Activated T-helper 1 cell treated with Interleukin-2 at 50 U/mL for 16 hours (primary cell): ENCODE measurements at places on chromosomes 4 and X.
A peak's percentile ranks its signal among the peaks of the same experiment; 100 is the strongest.

DNA sequence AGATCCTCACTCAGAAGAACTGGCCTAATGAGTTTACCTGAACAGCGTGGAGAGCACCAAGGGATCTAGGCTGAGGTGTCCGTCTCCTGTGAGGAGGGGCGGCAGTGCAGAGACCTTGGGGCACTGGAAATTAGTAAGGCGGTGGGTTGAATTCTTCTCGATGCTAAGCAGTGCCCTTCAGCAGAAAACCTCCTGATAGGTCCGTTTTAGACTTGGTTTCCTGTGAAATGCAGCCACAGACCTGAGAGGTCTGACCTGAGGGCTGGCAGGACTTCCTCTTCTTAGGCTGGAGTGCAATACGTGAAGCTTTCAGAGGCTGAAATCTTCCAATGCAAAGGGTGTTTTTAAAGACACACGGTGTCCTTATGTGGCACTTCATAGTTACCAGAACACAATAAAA, at the start of gene CLNK:
Gene CLNK (minus strand): TSS at position 138 of the 400 bp plus-strand sequence. CDS start 16,899 bp downstream, outside the sequence.
- DNase-seq = no peak

DNA sequence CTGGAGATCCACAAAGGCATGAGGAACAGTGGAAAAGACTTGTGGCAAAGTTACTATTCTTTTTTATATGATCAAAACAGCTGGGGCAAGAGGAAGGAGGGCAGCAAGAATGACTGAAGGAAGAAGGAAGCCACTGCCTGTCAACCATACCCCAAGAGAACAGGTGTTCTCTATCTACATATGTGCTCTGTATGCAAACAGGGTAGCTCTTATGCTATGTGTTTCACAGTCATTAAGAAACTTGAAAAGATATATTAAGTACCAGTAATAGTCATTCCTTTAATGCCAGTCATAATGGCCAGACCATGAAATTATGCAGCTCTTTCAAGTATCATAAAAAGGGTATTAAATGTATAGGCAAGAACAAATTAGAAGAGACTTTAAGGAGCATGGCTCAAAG, 363.9 kb downstream of the KLHL13 start:
- no peak for DNase-seq

GRCh38 chr4:128582427-128582870, 227.1 kb upstream of the JADE1 start:
- no peak for DNase-seq

- no peak for DNase-seq
These were observed 406.1 kb downstream of the IQCM start for GRCh38 chr4:149409555-149409962.

DNA sequence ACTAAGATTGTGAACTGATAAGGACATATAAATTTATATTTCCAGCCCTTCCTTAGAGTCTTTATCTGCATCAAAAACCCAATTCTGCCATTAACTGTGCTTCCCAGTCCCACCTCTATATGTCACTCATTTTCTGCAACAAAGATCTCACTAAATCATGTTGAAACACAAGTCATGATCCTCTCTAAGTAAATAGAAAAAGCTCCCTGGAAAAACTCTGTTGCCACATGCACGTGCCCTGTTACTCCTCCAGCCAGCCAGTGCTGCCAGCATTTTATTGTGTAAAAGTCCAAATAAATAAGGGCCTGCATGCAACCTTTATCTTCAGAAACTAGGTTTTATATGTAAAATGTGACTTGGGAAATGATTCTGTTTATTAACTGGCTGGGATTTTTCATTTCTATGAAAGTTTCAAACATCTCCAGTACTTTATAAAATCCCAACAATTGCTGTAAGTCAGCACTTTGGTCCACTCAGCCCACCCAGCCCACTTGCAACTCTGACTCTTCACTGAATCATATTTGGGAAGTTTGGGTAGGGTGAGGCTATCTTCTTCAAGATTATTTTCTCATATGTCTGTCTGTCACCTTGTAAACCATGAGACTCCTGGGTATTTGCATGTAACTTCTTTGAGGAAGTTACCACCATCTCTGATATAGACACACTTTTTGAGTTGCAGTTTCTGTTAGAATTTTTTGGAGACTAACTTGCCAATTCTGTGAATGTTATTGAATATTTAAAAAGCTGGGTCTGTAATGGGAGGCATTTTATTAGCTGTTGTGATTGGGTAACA, 40.0 kb upstream of the SMARCA5 start:
- no peak for DNase-seq

DNA sequence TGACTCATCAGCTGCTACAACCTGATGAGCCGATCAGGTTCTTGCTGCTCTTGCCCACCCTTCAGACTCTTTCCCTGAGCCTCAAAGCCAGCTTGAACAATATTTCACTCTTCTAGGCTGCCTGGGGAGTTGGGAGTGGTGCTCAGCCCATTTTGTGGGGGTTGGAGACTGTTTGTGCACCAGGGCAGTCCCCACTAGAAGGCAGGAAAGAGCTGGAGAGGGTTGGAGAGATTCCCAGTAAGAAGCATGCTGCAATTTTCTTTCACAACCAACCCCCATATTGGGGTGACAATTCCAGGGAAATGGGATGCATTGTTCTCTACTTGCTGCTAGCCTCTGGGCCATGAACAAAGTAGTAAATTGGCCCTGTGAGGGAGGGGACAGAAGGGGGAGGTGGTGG, 44.1 kb downstream of the SLC16A2 start:
- no peak for DNase-seq

GRCh38 chr4:95319169-95319568, 229.6 kb downstream of the UNC5C start:
- no peak for DNase-seq

DNA sequence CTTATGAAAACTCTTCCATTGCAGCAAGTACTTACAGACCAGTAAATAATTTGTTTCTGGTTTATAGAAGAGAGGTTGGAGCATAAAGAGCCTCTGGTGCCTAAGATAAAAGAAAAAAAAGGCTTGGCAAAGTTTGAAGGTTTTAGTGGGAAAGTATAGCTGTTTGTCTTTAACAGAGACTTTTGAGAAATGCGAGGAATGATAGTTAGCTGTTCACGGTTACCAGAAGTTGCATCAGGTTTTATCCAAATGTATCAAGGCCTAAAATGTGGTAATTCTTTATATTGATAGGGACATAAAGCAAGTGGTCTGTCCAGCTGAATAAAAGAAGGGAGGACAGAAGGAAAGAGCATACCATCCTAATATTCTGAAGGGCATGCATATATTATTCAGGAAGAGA, 29.3 kb downstream of the RAP1GDS1 start:
- no peak for DNase-seq

DNA sequence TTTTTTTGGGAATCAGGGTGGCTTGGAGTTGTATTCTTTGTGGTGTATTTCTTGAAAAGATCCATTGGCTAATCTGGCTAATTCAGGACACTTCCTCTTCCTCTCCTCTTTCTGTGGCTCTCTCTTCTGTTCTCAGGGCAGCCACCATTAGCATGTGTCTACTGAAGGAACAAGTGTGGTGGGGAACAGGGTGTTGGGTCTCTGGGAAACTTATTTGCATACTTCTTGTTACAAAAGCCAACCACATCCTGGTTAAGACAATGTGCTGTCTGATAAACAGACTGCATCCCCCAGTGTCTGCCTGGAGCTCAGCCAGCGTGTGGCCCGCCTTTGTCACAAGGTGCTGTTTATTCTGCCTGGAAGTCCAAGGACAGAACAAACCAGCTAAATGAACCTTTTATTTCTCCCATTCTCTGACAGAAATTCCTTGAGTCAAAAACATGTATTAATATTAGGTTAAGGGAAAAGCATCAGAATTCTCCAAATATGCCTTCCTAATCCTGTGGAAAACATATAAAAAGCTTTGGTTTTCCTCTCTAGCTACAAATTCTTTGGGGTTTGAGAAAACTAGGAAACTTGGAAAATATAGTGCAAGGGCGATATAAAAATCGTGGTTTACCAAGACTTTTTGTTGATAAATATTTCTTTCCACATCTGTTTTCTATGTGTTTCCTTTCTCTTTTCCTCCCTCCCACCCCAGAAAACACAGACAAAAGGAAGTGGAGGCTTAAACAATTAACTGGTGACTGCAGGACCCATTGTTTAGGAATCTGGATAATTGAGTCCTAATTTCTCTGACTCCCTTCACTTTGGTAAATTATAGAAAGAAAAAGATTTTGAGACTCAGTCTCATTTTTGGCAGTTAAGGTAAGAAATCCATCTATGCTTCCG, 203.6 kb downstream of the SPRY1 start:
- DNase-seq = peak; percentile 14

DNA sequence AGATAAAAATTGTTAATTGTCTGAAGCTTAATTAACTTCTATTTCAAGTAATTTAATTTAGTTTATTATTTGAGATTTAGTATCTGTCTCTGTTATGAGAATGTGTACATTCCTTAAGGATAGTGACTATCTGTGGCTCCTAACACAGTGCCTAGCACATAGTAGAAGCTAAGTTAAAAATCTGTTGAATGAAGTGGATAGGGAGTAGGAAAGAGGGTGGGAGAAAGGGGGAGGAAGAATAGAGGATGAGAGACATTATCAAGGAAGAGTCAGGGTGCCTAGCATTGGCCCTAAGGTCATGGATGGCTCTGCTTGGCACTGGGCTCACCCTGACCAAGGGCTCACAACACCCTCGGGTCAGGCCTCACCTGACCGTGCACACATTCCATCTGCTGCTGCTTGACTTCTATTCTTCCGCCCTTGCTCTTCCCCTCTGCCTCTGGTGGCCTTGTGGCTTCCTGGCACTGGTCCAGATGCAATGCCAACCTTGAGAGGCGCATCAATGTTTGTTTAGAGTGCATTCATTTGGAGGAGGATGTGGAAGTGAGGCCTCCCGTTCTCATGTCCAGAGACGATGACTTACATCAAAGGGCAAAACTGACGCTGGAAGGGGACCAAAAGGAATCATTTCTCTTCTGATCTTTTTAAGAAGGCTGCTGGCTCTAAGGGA, 42.3 kb downstream of the TRIM2 start:
- no peak for DNase-seq

DNA sequence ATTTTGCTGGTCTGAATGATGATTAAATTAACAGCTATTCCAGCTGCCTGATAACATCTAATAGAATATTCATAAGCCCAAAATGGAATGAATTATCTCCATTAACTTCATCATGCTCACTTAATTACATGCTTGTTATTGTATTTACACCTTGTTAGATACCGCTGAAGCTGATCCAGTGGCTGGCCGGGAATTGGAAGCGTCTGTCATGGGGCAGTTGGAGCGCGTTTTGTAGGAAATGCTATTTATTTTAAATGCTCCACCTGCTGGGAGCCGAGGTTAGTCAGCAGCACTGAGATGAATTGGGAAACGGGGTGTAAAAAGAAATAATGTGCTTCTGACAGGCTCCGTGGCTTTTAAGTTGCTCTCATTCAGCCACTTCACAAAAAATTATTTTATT, 25.2 kb downstream of the ARX start:
- DNase-seq = no peak

DNA sequence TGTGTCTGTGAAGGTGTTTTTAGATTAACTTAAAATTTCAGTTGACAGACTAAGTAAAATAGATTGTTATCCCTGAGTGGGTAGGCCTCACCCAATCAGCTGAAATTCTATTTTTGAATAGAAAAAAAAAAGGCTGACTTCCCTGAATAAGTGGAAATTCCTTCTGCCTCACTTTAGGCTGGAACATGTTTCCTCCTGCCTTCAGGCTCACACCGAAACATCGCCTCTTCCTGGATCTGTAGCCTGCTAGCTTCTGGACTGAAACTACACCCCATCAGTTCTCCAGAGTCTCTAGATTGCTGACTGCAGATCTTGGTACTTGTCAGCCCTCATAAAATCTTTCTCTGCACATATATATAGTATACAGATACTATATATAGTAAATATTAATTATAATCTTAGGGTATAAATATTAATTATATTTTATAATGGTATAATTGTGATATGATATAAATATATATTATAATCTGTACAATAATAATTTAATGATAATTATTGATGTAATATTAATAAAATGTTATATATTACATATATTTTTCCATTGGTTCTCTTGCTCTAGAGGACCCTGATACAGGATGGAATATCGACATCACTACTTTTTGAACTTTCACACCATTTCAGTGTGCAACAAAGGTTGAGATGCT, 13.7 kb upstream of the SLIT2 start:
- no peak for DNase-seq

- no peak for DNase-seq
These were observed 10.2 kb downstream of the BBS7 start for GRCh38 chr4:121860121-121860520.

GRCh38 chr4:6953751-6954380, 44.2 kb downstream of the TBC1D14 start:
- DNase-seq = no peak

- DNase-seq = no peak
These were observed 161.4 kb downstream of the SPRY1 start for GRCh38 chr4:123557857-123558536.

- DNase-seq = no peak
These were observed 2.0 kb downstream of the HS3ST1 start for GRCh38 chr4:11426731-11427120.

- DNase-seq = no peak
These were observed 1.2 kb downstream of the SPOCK3 start for GRCh38 chr4:167232805-167233684.

- no peak for DNase-seq
These were observed 28.9 kb upstream of the HMX1 start for GRCh38 chr4:8900588-8900987.

DNA sequence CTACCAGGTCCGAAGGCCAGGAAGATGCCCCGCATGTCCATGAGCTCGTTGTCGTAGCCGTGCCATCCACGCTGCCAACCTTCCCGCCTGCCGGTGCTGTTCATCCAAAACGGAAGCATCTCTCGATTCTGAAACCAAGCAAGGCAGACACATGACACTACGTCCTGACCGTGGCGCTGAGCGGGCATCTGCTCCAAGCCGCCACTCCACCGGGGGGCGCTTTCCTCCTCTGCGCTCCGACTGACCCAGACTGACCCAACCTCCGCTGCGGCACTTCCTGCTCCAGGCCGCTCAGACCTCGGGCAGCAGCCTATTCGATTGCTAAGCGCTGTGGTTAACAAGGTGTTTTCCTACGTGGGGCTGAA, 120.5 kb downstream of the ENPP6 start:
- no peak for DNase-seq

DNA sequence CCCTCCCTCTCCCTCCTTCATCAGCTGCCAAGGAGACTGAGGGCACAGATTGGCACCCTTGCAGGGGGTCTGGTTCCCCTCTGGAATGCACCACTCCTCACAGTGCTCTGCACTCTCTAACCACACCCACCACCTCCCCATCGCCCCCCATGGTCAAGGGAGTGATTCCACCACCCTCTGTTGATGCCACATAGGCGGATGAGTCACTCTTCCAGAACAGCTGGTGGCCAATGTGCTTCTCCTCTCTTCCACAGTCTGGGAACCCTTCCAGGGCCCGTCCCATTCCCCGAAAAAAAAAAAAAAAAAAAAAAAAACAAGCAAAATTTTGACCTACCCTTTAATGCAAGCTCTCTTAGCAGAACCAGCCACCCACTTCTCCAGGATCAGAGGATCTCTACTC, 341.3 kb upstream of the KLF3 start:
- DNase-seq = no peak

GRCh38 chr4:15153662-15154061, 151.4 kb downstream of the CPEB2 start:
- no peak for DNase-seq

- no peak for DNase-seq
These were observed 229.6 kb upstream of the PGRMC2 start for GRCh38 chr4:128517096-128517738.
